ENCODE measurements at places on chromosomes 6 and 20. TPM values are rescaled to one million over a fixed set of nuclear protein-coding genes. Genes with fewer than 3 reads are reported as not detected.

OOEP gene
- not detected for total RNA-seq

HLA-DRA gene
- total RNA-seq: 119 TPM

SMOC2 gene
- 36.4 TPM for total RNA-seq

MLIP gene
- not detected for total RNA-seq

BLTP3A gene
- total RNA-seq: 11.6 TPM

LBP gene
- not detected for total RNA-seq

GRCh38 chr6:29633534-29633905 is 537 bp upstream of the GABBR1 start:
- H3K4me3 ChIP-seq: peak overlapping the region; percentile 89
- H3K27me3 ChIP-seq: no peaks in the 10 kb centered on the region
- peak; percentile 66 for DNase-seq
- H3K36me3 ChIP-seq: no peaks in the 10 kb centered on the region

DNA sequence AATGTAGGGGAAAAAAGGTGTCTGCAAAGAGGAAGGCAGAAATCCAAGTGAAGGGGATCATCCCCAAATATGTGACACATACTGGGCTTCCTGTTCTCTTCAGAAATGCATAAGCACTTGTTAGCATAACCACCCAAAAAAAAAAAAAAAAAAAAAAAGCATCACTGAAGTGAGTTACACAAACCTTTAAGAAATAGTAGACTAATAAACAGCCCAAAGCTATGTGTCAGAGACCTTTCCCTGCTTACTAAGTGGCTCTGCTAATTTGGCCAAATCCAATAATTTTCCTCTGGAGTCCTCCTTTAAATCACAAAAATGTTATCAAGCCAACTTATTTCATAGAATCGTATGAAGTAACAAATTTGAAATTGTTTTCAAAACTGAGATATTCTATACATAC is 7.5 kb upstream of the DST start:
- no peak for DNase-seq
- H3K27me3 ChIP-seq: no peaks in the 10 kb centered on the region
- H3K36me3 ChIP-seq: peaks cover 40% of the 10 kb centered on the region
- no peak overlapping the region for H3K4me3 ChIP-seq
- H3K27ac ChIP-seq: no peak overlapping the region
- peaks cover 32% of the 10 kb centered on the region for H3K4me1 ChIP-seq

GRCh38 chr6:153436351-153436750 is 305.3 kb upstream of the RGS17 start:
- no peaks in the 10 kb centered on the region for H3K4me1 ChIP-seq
- H3K27me3 ChIP-seq: no peaks in the 10 kb centered on the region
- no peak for DNase-seq
- H3K4me3 ChIP-seq: no peak overlapping the region
- H3K27ac ChIP-seq: no peak overlapping the region

DNA sequence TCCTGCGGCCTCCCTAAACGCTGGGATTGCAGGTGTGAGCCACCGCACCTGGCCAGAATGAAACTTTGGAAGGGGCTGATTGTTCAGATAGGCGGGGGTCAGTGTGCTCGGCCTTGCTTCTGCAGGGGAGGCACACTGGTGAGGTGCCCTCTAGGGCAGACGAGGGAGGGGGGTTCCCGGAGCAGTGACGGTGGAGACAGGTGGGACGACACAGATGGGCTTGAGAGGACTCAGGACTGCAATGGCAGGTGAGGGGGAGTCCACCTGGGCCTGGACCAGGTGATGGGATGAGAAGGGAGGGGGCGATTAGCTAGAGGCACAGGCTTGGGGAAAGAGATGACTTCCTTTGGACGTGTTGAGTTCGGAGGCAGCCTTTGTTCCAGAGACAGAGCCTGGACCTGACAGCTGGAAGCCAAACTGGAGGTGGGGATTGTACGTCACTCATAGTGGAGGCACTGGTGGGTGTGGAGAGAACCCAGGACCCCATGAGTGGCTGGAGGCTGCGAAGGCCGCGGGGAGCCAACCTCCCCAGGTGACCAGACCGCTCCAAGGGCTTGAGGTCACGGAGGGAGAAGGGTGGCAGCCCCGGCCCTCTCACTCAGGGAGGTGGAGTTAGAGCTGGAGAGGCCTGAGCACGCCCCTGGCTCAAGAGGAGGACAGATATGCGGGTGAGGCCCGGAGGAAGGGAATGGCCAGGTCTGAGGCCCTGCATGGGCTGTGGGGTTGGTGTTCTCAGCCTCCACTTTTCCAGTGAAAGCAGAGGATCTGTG is 10.5 kb upstream of the MAP1LC3A start:
- H3K27me3 ChIP-seq: no peaks in the 10 kb centered on the region
- DNase-seq: no peak
- H3K4me3 ChIP-seq: no peak overlapping the region
- H3K36me3 ChIP-seq: no peaks in the 10 kb centered on the region
- H3K27ac ChIP-seq: no peak overlapping the region

DNA sequence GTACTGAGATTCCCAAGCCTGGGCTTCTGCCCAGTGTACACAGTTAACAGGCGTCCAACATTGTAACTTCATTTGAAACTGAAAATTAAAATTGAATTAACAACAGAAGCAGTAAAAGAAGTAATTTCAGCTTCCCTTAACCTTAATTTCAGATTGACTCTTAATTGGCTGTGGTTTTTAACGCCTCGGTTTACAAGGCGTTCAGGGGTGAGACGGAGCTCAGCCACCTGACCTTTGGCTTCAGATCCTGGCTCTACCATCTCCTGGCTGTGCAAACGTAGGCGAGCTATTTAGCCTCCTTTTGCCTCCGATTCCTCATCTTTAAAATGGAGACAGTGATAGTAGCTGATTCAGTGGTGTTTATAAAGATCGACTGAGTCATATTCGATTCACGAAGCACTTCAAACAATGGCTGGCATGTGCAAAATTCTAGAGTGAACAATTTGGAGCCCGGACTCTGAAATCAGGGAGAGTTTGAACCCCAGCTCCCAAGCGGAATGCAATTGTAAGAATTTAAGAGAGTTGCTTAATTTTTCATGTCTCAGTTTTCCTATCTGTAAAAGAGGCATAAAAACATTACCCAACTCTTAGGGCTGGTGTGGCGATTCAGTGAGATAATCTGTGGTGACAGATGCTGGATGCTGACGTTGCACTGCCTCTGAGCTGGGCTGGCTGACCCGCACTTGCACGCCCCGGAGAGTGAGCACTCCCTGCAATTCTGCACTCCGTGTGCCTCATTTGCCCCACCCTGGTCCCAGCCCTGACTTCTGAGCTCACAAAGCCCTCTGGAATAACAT is 23.5 kb upstream of the OCSTAMP start:
- H3K27ac ChIP-seq: no peak overlapping the region
- no peak overlapping the region for H3K4me3 ChIP-seq
- no peaks in the 10 kb centered on the region for H3K36me3 ChIP-seq
- peaks cover 8% of the 10 kb centered on the region for H3K4me1 ChIP-seq
- DNase-seq: peak; percentile 33

DNA sequence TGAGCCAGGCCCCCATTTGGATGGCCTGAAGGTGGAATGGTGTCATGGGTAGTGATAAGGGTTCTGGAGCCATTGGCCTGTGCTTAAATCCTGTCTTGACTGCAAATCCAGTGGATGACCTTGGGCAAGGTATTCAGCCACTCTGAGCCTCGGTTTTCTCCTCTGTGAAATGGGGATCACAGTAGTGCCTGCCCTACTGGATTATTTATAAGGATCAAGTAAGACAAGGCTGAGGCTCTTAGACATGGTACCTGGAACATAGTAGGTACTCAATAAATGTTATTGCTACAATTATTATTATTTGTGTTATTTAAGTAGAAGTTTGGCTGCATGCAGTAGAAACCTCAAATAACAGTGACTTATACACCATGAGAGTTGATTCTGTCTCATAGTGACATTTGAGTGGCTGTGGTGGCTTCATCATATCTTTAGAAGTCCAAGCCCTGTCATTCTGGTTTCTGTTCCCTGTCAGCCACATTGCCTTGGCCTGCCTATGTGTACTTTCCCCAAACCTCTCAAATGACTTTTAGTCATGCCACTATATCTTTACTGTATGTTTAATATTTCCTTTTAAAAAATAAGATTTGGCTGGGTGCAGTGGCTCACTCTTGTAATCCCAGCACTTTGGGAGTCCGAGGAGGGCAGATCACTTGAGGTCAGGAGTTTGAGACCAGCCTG is 37.6 kb upstream of the CHMP4B start:
- peaks cover 7% of the 10 kb centered on the region for H3K36me3 ChIP-seq
- no peaks in the 10 kb centered on the region for H3K4me1 ChIP-seq
- no peaks in the 10 kb centered on the region for H3K27me3 ChIP-seq
- DNase-seq: no peak

GRCh38 chr6:135195522-135195921 is 14.4 kb downstream of the MYB start:
- DNase-seq: no peak
- no peaks in the 10 kb centered on the region for H3K36me3 ChIP-seq
- no peaks in the 10 kb centered on the region for H3K4me1 ChIP-seq
- H3K4me3 ChIP-seq: no peak overlapping the region

GRCh38 chr6:142071981-142072380 is 60.7 kb upstream of the GJE1 start:
- H3K27ac ChIP-seq: no peak overlapping the region
- DNase-seq: no peak
- no peak overlapping the region for H3K4me3 ChIP-seq
- no peaks in the 10 kb centered on the region for H3K27me3 ChIP-seq
- no peaks in the 10 kb centered on the region for H3K4me1 ChIP-seq
- no peaks in the 10 kb centered on the region for H3K36me3 ChIP-seq

DNA sequence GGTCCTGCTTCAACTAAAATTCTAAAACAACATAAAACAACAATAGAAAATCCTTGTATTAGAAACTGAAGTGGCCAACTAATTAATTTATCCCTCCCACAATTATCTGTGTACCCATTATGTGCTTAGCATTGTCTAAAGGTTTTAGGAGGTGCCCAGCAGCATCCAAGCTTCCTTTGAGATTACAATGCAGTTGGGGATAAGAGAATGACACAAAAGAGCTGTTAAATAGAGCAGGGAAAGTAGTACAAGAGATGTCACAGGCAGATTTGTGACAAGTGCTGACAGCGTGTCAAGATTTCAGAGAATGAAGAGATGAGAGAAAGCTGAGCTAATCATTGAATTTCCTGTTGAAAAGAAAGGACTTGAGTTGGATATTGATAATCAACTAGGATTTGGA is 204.8 kb downstream of the OTOR start:
- no peak for DNase-seq
- no peaks in the 10 kb centered on the region for H3K36me3 ChIP-seq
- H3K4me1 ChIP-seq: no peaks in the 10 kb centered on the region

DNA sequence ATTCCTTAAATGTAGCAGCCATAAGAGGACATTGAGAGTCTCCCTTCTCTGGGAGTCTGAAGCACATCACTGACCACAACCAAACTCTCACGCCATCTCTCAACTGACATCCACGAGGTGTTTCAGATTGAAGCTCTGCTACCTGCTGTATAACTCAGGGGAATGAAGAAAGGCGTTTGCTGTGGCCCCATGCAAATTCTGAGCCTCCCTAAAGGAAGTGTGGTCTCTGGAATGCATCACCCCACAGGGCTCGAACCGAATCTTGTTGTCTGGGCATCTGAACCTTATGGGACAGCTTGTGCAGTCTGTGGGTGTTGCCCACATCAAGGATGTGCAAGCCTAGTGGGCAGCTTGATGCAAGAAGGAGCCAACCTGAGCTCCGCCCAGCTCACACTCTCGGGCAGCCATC is 10.9 kb downstream of the PMEPA1 start:
- H3K27ac ChIP-seq: no peak overlapping the region
- DNase-seq: no peak
- H3K27me3 ChIP-seq: no peaks in the 10 kb centered on the region
- no peak overlapping the region for H3K4me3 ChIP-seq
- H3K4me1 ChIP-seq: peaks cover 28% of the 10 kb centered on the region

DNA sequence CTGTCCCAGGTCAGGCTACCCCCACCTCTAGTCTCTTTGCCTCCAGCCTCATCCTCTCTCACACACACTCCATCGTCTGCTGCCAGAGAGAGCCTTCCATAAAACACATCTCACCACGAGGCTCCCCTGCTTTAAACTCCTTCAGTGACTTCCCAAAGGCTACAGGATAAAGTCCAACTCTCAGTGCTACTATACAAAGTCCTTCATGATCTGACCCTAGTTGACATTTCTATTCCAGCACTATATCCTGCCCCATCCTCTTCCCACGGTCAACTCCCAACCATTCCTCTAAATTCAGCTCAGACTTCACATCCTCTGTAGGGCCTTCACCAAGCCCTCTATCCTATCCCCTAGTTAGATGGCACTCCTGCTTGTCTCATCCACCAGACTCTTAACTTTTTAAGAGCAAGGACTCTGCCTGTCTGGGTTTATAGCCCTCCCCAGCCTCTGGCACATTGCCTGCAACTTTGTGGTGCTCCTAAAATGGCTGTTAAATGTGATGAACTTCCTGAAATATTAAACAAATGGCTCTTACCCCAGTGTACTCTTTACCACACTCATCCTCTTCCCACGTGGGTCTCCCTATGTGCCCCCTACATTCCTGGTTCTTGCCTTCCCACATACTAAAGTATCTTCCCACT is 36.1 kb downstream of the KIF16B start:
- no peaks in the 10 kb centered on the region for H3K27me3 ChIP-seq
- no peaks in the 10 kb centered on the region for H3K36me3 ChIP-seq
- no peaks in the 10 kb centered on the region for H3K4me1 ChIP-seq
- no peak overlapping the region for H3K27ac ChIP-seq
- no peak for DNase-seq

- no peaks in the 10 kb centered on the region for H3K27me3 ChIP-seq
- H3K4me3 ChIP-seq: no peak overlapping the region
- no peaks in the 10 kb centered on the region for H3K4me1 ChIP-seq
- DNase-seq: no peak
Observed at GRCh38 chr6:149608381-149608982, 40.0 kb downstream of the KATNA1 start.

DNA sequence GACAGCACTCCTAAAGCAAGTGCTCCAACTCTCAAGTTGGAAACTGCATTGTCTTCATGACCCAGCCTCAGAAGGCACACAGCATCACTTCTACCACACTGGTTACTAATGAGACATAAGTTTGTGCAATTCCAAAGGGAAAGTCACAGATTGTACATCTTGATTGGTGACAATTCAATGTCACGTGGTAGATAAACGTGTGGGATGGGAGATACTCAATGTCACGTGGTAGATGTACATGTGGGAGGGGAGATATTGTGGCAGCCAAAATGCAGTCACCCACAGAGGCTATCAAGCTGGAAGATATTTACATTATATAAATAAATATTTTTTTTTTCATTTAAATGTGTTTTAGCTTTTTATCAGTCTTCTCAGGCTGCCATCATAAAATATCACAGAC is 393.3 kb downstream of the KIF16B start:
- no peak for DNase-seq
- no peak overlapping the region for H3K4me3 ChIP-seq
- H3K4me1 ChIP-seq: peaks cover 2% of the 10 kb centered on the region
- no peaks in the 10 kb centered on the region for H3K27me3 ChIP-seq

DNA sequence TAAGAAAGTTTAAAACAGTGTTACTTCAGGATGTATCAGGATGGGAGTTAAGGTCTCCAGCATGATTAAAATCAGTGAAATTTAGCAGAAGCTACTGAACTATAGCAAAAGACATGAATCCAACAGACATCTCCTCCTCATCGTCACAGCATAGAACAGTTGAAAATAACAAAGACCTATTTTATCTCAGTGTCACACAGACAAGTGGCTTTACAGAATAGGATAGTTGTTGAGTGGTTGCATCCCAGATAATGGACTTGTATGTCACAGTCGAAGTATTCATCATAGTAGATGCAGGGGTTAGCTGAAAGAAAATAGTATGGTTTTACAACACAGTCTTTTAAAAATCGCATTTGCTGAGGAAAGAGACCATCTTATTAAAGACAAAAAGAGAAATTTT is 31.2 kb downstream of the CRISP1 start:
- no peaks in the 10 kb centered on the region for H3K4me1 ChIP-seq
- no peak overlapping the region for H3K27ac ChIP-seq
- no peak for DNase-seq
- no peak overlapping the region for H3K4me3 ChIP-seq
- H3K36me3 ChIP-seq: no peaks in the 10 kb centered on the region

Data from sigmoid colon (tissue), 7 donors.